Suppressor macrophage (primary cell): ENCODE measurements at places on chromosomes 12 and 14.
A peak's percentile ranks its signal among the peaks of the same experiment; 100 is the strongest.

GRCh38 chr12:64171715-64172114 is 50.4 kb downstream of the KICS2 start:
- peak; percentile 10 for DNase-seq

- no peak for DNase-seq
These were observed 706.9 kb upstream of the STXBP6 start for GRCh38 chr14:25756876-25757275.

GRCh38 chr14:56280843-56281242 is 162.6 kb downstream of the PELI2 start:
- DNase-seq, result peak; percentile 2

GRCh38 chr12:78641837-78642423 is 222.6 kb upstream of the SYT1 start:
- no peak for DNase-seq
